Inflammatory macrophage (primary cell): ENCODE measurements at places on chromosomes 5 and 9.

DNA sequence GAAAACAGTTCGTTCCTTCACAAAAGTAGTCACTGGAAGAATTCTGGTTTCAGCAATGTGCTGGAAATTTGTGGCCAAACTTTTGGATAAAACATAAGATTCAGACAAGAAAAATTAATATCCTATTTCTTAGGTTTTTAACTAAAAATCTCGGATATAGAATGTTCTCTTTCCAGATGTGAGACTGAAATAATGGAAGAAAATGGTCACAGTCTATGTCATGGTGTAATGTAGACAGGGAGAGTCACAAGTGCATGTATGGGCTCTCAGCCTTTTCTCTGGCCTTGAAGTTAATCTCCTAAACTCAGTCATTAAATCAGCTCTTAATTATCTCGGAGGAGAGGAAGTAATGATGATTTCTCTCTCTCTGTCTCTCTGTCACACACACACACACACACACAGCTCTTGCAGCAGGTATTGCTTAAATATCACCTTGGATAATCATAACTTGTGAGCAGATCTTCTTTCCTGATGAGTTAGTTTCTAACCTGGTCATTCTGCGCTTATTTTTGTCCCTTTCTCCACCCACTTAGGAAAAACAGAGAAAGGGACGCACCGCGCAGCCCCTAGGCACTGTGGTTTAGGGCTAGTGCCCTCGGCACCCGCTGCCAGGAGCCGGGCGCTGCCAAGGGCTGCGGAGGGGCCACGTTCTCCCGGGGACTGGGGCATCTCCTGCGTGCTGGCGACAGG is 672 bp upstream of the ITGA2 start:
- no peak for DNase-seq

DNA sequence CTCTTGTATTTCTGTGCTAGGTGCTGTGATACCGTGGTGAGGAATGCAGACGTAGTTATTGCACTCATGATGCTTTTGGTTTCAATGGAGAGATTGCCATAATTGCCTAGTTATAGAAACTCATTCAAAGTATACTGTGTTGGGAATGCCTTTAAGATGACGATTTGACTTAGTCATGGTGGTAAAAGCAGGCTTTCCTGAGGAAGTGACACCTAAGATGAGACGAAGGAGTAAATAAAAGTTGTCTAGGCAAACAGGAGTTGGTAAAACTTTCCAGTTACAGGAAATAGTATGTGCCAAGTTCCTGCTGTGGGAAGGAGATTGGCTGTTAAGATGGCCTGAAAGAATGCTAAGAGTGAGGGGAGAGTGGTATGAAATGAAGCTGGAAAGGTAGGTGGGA is 48.1 kb downstream of the FOCAD start:
- DNase-seq, result no peak

DNA sequence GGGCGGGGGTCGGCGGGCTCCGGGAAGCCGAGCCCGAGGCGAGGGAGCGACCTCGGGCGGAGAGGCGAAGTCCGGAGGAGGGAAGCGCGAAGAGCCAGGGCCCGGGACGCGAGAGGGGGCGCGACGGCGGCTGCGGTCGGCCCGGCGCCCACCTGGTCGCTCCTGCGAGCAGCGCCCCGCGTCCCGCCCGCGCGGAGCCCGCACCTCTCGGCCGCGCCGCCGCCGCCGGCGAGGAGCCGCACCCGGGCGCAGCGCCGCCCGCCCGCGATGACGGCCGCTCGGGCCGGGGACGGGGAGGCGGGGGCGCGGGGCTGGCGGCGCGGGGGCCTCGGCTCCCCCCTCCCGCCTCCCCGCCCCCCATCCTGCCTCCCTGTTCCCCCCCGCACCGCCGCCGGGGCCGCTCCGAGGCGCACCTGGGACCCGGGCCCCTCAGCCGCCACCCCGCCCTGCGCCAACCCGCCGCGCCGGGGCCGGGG is 2.6 kb downstream of the NR5A1 start:
- DNase-seq, result no peak

DNA sequence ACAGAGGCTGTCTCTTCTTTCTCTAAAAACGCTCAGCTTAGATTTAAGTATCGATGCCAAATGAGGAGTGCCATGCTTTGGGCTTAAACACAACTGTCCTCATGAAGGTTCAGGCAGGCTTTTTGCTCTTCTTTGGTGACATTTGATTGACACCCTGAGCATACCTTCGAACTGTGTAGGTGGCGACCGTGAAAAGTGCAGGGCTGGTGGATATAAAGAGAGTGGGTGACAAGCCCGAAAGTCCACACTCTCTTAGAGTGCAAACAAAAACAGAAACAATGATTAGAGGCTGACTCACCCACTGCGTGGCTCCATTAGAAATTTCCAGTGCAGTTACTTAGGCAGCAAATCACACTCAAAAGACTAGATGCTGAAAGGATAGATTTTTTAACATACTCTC is 141.7 kb downstream of the SYK start:
- DNase-seq, result no peak

DNA sequence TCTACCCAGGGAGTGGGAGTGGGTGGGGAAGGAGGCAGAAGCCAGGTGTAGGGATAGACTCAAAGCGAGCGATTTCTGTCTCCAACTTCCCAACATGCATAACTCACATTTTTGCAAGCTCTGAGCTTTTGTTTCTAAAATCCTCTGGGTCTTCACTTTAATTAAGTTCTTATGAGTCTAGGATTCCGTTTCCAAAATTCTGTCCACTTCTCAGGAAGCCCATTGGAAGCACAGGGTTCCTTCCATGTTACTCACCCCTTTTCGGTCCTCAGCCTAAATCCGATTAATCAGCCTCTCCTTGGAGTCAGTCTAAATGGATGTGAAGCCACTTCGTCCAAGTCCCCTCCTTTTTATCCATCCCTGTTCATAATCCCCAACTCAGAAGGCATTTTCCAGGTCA is 1.4 kb downstream of the GPX3 start:
- no peak for DNase-seq

DNA sequence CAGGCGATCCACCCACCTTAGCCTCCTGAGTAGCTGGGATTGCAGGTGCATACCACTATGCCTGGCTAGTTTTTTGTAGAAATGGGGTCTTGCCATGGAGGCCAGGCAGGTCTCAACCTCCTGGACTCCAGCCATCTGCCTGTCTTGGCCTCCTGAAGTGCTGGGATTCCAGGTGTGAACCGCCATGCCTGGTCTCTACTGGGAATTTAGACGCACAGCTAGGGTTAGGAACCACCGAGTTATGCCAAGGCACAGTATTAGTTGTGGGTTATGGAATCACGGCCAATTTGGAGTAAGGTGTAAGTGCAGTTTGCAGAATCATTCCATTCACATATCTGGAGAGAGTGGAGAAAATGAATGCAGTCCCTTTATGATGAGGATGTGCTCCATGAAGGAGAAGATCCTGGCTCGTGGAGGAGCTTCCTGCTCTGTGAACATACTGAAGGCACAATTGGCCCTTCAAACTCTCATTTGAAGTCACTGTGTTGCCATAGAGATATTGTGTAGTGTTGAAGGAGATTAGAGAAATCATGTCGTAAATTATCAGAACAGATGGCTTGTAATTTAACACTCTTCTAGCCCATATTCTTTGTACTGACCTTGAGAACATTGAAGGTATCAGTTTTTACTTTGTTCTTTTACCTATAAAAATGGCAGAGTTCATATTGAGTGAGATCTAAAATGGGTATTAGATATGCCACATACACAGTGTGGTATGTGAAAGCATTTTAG is 18.8 kb downstream of the TRIO start:
- no peak for DNase-seq

DNA sequence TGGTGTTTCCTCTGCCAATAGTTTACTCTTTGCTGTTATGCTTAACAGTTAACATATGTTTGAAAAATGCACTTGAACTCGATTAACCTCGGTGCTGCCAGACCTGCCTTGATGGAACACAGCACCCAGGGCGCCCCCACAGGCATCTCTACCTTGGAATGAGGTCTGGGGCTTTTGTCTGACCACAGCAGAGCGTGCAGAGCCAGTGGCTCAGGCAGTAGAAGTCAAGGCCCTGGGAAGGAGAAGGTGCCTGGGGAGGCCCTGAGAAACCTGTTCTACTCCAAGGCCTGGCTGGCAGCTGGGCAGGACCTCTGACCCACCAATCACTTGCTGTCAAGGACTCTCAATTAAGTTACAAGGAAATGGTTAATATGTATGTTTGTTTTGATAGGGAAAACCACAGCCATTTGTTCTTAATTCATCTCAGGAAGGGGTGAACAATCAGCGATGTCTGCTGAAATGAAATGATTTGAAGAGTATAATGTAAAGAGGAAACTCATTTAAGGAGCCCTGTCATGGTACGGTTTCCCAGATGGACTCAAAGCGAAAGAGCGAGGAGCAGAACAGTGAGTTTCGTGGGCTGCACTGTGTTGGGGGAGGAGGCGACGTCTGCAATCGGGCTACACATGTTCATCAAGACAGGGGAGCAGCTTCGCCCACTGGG is 21.9 kb downstream of the MACROH2A1 start:
- DNase-seq, result peak; percentile 75

- DNase-seq, result peak; percentile 71
These were observed 14.2 kb upstream of the CCNB1 start for GRCh38 chr5:69152731-69153130.

GRCh38 chr9:126982215-126983002 is 67.8 kb downstream of the RALGPS1 start:
- no peak for DNase-seq

DNA sequence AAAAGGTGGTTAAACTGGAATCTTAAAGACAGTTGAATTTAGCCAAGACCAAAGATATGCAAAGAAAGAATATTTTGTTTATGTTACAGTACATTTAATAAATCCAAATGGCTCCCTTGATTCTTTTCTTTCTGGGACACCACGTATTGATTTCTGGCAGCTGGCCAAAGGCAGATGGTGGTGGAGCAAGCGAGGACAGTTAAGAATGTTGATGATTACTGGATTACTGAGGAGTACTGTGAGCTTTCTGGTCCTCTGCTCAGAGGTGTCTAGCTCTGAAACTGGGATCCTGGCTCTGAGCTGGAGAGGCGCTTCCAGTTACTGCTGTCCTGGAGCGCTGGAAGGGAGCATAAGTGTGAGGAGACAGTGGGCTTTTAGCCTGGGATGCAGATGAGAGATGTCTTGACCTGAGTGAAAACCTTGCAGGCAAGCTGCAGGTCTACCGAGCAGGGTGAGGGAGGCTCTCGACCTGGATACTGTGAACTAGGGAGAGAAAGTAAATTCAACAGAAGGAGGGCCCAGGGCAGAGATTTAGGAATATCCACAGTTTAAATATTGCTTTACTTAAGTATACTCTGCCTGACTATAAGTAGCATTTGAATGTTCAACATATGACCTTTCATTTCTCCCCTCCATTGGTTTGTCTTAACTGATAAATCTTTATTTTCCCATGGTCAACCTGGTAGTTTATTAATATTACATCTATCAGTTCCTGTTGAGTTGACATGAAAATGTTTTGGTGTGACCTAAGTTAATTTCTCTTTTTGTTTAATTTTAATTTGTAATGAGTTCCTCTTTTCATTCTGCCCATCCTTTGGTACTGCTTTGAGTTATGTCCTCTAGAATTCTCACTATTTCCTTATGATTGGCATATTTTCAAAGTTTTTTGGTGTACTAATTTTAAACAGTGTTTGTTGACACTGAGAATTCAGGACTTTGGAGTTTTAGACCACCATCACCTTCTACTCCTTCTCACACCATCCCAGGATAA is 3.7 kb downstream of the SYK start:
- no peak for DNase-seq

GRCh38 chr5:19837536-19838174 is 150.3 kb downstream of the CDH18 start:
- no peak for DNase-seq

GRCh38 chr5:54985301-54986268 is at the start of gene ESM1:
TSS of gene ESM1 (minus strand) at chr5:54985593. CDS start at chr5:54985517, 76 bp downstream.
- no peak for DNase-seq

- DNase-seq, result no peak
These were observed 124.9 kb downstream of the MRPS30 start for GRCh38 chr5:44933686-44934085.

DNA sequence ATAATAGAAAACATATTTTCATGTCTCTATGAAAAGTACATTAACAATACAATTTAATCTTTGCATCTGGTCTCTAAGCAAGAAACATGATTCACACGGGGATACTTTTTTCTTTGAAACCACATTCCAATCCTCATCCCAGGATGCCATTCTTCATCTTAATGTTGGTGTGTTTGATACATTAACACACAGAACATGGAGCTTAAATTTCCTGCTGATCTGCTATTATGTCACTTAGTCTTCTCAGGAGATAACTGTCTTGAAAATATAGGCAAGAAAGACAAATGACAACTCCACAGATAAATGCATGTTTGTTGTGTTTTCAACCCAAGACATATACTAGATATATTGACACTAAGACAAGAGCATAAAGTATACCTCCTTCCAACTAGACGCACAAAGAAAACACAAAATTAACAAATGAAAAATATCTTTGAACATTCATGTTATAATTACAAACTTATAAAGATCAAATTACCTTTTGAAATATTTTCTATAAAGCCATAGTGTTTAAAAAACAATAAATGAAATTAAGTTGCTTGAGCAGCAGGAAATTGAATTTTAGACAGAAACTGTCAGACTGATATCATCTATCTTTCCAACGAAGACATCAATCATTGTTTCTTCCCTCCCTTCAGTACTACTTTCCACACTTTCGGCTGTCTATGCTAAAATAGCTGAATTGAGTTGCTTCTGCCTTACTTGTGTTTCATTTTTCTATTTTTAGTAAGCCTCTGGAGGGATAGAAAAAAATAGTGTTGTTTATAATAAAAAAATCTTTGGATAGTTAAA is 1676.7 kb upstream of the CDH9 start:
- DNase-seq, result no peak

- DNase-seq, result no peak
These were observed 284.9 kb downstream of the CEMIP2 start for GRCh38 chr9:71483436-71483835.

- no peak for DNase-seq
These were observed 53.9 kb downstream of the IRX2 start for GRCh38 chr5:2697446-2698200.

- no peak for DNase-seq
These were observed 3.7 kb downstream of the ANGPTL2 start for GRCh38 chr9:127118597-127119319.

DNA sequence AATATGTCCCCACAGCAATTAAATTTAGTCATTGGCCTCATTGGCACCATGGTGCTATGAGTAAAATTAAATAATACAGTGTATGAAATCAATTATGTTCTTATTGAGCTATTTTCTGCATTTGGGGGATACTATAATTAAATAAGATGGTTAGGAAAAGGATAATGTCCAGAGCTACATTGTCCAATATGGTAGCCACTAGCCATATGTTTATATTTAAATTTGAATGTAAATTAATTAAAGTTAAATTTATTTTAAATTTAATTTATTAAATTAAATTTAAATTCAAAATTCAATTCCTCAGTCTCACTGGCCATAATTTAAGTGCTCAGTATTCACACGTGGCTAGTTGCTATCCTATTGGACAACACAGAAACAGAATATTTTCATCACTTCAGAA is 115.7 kb downstream of the SPATA31D1 start:
- DNase-seq, result no peak

DNA sequence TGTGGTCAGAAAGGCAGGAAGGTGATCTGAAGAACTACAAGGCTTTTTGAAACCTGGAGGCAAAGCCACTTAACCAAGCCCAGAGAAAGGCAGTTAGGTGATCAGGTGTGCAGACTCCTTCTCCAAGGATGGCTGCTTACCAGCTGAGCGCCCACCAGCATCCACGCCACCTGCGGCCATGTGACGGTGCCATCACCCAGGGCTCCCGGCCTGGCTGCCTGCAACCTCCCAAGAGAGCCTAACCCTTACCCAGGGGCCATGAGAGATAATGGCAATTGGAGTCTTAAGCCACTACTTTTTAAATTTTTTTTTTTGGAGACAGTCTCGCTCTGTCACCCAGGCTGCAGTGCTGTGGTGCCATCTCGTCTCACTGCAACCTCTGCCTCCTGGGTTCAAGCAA is 33.1 kb upstream of the PHYKPL start:
- no peak for DNase-seq
